ENCODE measurements at places on chromosomes 12 and 14.
A peak's percentile ranks its signal among the peaks of the same experiment; 100 is the strongest.

DNA sequence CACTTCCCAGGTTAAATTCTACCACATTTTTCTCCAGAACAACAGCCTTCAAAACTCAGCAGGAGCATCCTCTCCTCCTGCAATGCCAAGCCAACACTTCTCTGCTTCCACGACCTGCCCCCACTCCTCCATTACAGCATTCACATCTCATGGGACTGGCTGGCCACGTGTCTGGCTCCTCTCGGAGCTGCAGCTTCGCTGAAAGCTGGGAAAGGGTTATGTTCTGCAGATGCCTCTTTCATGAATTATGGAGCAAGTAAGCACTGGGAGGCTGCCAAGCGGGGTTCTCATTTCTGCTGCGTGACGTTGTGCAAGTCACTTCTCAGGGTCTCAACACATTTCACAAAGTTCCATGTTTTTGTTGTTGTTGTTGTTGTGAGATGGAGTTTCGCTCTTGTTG is 142.2 kb upstream of the RFLNA start:
- DNase-seq: no peak

- peak; percentile 1 for DNase-seq
Measured at GRCh38 chr12:60872850-60873713, 1277.3 kb downstream of the SLC16A7 start.

- DNase-seq: no peak
Measured at GRCh38 chr12:1162081-1162760, 171.2 kb downstream of the ERC1 start.

GRCh38 chr12:18281941-18282340 is 20.6 kb downstream of the PIK3C2G start:
- DNase-seq: no peak

- DNase-seq: no peak
Measured at GRCh38 chr12:65327207-65328076, 49.0 kb downstream of the MSRB3 start.

DNA sequence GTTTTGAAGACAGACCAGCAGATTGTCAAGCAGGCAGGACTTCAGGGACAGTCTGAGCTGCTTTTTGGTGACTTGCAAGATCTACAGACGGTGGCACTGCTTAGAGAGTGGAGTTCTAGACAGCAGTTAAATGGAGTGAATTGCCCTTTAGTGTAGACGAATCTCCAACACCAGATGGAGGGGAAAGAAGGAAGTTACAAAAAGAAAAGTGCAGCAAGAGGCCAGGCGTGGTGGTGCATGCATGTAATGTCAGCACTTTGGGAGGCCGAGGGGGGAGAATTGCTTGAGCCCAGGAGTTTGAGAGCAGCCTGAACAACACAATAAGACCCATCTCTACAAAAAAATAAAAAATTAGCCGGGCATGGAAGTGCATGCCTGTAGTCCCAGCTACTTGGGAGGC is 8.4 kb upstream of the HHIPL1 start:
- peak; percentile 16 for DNase-seq

- no peak for DNase-seq
Measured at GRCh38 chr12:99455350-99456035, 192.1 kb upstream of the GARIN6 start.

- DNase-seq: no peak
Measured at GRCh38 chr12:8082808-8083100, 680 bp downstream of the NECAP1 start.

DNA sequence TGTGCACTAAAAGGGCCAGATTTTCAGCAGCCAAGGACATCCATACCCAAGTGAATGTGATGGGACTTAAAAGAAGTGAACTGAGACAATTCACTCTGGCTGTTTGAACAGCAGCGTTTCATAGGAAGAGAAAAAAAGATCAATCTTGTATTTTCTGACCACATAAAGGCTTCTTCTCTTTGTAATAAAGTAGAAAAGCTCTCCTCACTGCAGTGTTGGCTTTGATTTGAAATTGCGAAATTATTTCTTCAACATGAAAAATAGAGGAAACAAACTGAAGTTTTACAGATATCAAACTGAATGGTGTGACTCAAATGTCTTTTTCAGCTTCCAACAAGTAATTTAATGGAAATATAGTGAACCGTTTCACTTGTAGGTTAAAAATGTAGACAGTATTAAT is 11.3 kb upstream of the KCNMB4 start:
- DNase-seq: peak; percentile 25

- DNase-seq: no peak
Measured at GRCh38 chr12:29971446-29971845, 187.7 kb upstream of the TMTC1 start.

All from hematopoietic multipotent progenitor cell treated with erythropoietin and hydrocortisone succinate and interleukin-3 and kit ligand, for 4 days (in vitro differentiated cells).